ENCODE measurements at places on chromosomes 2 and 18.

DNA sequence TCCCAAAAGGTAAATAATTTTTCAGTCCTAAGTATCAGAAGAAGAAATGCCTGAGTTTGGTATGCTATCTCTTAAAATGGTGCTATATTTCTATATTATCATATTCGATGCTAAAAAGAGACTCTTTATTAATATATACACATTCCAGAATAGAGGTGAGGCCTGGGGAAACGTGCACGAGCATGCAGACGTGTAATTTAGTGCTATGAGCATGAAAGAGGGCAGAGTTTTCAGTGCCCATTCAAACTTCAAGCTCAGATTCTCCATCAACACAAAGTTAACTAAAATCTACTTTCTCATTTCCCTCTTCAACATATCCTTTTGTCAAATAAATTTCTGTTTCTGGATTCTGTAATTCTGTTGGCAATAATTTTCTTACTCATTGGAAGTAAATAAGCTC lies 5.7 kb upstream of the COBLL1 start:
- DNase-seq: no peak

- DNase-seq: no peak
Observed at GRCh38 chr2:143379955-143380354, 250.7 kb downstream of the ARHGAP15 start.

DNA sequence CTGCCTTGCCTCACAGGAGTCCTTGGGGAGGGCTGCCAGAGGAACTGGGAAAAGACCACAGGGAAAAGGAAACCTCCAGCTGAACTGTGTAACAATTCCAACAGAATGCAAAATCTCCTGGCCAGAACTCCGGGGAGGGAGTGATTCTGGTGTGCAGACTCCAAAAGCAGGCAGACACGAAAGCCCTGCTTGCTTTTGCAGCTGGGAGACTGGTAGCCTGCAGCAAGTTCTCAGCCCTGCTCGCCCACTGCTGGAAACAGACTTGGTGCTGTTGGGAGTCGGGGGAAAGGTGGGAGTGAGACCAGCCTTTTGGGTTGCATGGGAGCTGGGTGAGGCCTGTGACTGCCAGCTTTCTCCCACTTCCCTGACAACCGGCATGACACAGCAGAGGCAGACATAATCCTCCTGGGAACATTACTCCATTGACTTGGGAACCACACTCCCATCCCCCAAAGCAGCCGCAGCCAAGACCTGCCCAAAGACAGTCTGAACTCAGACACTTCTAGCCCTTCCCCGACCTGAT lies 26.0 kb upstream of the NMI start:
- DNase-seq: no peak

DNA sequence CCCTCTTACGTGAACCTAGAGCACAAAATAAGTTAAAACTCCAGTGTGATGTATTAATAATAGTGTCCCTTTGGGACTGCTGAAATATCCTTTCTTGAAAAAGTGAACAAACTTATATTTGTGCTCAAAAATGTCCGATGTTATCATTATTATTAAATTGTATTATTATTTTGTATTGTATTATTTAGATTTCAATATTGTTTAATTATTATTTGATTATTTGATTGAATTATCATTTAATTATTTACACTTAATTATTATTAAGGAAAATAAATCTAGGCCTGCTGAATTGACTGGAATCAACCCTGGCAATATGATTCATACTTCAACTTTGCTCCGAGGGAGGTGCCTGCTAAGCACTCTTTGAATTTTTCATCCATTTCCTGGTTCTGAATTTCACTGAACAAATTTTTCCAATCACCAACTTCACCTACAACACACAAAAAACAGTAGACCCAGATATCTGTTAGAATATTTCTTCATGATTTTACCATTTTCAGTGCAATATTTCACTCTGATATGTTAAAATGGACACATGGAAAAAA lies 10.9 kb upstream of the EIF2AK2 start:
- no peak for DNase-seq

DNA sequence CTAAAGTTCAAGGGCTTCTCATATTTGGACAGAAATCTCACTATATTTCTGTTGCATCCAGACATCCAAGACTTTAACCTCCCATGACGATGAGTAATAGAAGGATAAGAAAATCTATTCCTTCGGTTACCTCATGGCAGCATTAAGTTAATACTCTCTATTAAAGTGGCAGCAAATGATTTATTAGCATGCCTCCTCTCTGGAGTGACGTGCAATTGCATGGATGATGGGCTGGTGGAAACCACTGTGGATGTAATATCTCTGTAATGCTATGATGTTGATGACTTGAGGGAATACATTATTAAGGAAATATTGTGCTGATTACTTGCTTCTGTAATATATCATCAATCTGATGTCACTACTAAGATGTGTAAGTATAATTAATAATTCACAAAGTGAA lies 336.8 kb downstream of the DSEL start:
- no peak for DNase-seq

DNA sequence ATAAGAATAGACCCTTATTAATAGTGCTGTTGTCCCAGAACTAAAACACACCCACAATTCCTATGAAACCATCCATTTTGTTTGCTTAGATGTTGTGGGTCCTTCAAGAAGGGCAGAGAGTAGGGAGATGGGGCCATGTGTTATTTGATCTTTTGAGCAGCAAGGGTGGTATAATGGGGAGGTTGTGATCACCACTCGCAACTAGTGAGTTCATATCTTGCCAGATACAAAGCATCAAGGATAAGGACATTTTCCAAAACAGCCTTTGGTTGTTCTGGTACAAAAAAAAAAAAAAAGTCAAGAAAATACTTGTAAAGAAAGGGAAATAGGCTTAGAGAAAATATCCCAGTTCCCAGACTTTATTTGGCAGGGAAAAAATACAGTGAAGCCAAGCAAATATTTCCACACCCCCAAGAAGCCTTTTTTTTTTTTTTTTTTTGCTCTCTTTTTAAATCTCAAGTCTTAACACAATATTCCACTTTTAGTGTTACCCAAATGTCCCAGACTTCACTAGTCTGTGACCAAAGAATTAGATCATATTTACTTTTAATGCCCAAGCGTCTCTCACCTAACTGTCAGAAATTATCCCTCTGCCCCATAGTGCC lies 54.1 kb downstream of the ANTXR1 start:
- no peak for DNase-seq

DNA sequence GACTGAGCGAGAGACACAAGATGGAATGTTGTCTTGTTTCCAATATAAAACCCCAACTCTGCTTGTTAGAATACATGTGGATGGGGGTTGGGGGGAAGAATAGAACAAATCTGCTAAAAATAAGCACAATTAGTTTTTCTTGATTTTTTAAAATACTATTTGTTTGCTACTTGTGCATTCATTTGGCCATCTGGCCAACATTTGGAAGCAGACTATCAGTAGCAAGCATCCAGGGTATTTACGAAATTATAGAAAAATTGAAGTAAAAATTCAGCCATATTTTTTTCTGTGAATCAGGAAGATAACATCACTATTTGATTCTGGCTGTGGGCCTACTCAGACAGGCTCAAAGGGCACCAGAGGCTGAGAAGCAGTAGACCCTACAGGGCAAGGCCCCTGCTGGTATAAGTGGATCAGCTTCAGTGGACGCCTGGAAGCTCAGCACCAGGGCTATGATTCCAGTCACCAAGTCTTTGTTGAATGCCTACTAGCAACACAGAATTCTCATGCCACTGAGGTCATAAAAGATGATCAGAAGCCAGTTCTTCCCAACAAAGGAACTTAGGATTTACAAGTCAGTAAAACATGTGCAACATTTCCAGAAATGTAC lies 133.9 kb downstream of the CCBE1 start:
- no peak for DNase-seq

DNA sequence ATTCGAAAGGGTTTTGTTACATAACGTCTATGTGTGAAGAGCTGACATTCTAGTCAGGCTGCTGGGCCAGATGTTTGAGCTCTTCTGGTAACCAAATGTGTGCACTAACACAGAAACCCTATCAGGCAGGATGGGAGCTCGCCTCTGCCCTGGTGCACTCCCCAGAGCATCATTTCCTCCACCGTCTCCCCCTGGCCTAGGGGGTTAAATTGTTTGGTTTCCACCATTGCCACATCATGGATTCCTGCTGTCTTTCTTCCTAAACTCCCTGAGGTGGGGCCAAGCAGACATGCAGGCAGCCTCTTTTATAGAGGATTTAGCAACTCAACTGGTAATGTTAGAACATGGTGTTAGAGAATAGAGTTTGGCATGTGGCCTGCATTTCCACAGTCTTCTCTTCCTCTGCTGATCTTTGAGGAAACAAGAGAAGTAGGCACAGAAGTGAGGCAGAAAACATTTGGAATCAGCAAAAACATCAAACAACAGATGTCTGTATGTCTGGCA lies 87.3 kb downstream of the ANTXR1 start:
- DNase-seq: no peak

- peak; percentile 62 for DNase-seq
Observed at GRCh38 chr18:23231340-23232021, 96.2 kb downstream of the CABLES1 start.

- no peak for DNase-seq
Observed at GRCh38 chr2:73089270-73090030, 17.9 kb upstream of the SFXN5 start.

- no peak for DNase-seq
Observed at GRCh38 chr2:30645081-30645744, 162.0 kb downstream of the CAPN13 start.

DNA sequence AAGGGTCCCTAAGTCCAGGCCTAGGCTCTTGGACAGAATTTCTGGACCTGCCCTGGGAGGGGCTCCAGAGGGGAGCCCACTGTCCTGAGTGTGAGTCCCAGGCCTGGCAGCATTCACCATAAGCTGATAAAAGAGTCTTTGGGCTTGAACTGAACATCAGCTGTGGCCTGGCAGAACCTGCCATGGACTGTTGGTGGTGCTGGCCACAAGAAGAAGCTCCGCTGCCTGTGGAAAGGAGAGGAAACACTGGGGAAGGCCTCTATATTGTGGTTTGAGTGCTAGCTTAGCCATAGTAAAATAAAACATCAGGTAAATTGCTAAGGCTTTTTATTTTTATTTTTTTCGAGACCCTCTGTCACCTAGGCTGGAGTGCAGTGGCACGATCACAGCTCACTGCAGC lies 20.9 kb upstream of the BAZ2B start:
- DNase-seq: no peak
